ENCODE measurements at places on chromosomes 16 and 17.

DNA sequence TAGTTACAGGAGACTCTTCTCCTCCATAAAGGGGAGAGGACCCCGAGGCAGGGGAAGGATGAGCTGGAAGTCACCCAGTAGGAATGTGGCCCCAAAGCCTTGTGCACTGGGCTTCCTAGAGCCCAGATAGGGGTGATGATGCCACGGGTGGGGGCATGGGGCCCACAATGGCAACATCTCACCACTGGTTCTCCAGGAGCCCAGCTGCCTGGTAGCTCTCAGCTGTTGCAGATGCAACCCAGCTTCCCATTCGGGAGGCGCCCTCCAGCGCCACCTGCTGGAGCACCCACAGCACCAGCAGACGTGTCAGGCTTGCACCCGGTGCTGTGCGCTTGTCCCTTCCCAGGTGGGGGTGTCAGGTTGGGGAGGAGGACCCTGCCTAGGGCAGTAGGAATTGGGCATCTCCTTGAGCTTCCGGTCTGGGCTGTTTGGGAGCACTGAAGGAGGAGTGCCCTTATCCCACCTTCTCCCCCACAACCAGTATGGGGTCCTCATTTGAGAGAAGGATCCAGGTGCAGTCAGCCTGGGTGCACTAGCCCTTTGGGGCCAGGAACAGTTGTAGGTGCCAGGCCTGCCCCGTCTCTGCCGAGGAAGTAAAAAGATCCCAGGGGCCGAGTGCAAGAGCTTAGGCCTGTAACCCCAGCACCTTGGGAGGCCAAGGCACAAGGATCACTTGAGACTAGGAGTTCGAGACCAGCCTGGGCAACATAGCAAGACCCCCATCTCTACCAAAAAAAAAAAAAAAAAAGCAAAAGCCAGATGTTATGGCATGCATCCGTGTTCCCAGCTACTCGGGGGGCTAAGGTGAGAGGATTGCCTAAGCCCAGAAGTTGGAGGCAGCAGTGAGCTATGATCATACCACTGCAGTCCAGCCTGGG, 14.4 kb downstream of the CDIPT start:
- peak; percentile 61 for DNase-seq

GRCh38 chr16:15829460-15829859, 27.4 kb downstream of the MYH11 start:
- no peak for DNase-seq

DNA sequence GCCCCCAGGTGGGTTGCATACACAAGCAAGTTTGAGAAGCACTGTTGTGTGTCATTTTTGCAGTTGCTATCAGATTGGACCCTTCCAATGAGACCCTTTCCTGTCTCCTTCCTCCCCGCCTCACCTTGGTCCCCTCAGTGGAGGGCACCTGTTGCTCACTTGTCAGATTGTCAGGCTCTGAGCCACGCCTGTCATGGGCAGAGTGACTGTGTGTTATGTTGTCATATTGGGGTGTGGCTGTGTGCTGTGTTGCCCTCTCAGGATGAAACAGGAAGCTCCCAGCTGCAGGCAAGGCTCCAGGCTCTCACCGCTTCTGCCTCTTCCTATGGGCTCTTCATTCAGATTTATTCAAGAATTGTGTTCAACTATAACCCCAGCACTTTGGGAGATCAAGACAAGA, 302.9 kb downstream of the CPPED1 start:
- DNase-seq: no peak

GRCh38 chr17:73476890-73477350, 165.1 kb upstream of the CDC42EP4 start:
- no peak for DNase-seq

GRCh38 chr16:88333848-88334777, 48.6 kb upstream of the ZNF469 start:
- DNase-seq: no peak

GRCh38 chr17:75633486-75634375, 497 bp downstream of the SMIM5 start:
- DNase-seq: peak; percentile 85

GRCh38 chr17:42438600-42439567, 15.8 kb upstream of the CAVIN1 start:
- no peak for DNase-seq

DNA sequence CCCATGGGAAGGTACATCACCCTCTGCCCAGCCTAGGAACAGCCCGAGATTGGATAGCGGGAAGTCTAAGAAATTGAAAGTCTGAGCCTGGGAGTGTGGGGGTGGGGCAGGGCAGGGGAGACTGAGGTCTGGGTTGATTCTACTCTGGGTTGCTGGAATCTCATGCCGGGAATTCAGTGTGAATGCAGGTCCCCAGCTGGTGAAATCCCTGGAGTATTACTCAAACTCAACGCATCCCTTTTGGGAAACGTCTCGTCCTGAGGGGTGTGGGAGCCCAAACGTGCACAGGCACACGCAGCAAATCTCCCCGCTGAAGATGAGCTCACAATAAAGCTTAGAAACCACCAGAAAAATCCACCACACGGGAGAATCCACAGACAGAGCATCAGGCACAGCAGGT, 55.4 kb downstream of the SOCS1 start:
- no peak for DNase-seq

GRCh38 chr16:53611179-53611696, 92.4 kb downstream of the RPGRIP1L start:
- no peak for DNase-seq

DNA sequence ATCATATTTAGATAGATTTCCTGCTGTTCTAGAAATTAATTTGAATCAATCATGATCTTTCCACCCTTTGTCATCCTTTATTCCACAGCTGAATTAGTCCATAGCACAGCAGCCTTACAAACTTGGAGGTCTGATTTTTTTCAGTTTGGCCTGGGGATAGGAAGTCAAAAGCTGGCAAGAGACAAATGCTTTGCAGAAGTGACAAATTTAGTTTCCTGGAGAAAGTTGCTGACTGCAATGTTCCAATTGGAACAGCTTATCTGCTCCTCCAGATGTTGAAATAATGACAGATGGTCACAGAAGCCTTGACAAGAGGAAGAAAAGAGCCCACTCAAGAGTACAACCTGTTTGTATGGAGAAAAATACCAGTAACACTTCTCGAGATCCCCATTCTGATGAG, 1276.1 kb upstream of the CDH8 start:
- no peak for DNase-seq

DNA sequence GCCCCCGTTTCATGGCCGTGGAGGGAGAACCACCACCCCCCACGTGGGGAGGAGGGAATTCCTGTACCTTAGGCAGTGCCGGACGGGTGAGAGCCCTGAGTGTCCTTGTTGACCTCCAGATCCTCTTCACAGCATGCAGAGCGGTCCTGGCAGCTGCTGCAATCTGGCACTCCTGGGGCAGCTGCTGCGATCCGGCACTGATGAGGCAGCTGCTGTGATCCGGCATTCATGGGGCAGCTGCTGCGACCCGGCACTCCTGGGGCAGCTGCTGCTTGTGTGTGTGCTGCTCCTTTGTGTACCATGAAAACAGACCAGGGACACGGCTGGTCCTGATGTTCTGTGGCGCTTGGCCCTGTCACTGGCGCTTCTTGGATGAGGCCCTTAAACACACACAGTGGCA, 12.8 kb downstream of the ZNF778 start:
- peak; percentile 94 for DNase-seq

GRCh38 chr17:73785958-73786743, 141.9 kb upstream of the SDK2 start:
- DNase-seq: no peak

DNA sequence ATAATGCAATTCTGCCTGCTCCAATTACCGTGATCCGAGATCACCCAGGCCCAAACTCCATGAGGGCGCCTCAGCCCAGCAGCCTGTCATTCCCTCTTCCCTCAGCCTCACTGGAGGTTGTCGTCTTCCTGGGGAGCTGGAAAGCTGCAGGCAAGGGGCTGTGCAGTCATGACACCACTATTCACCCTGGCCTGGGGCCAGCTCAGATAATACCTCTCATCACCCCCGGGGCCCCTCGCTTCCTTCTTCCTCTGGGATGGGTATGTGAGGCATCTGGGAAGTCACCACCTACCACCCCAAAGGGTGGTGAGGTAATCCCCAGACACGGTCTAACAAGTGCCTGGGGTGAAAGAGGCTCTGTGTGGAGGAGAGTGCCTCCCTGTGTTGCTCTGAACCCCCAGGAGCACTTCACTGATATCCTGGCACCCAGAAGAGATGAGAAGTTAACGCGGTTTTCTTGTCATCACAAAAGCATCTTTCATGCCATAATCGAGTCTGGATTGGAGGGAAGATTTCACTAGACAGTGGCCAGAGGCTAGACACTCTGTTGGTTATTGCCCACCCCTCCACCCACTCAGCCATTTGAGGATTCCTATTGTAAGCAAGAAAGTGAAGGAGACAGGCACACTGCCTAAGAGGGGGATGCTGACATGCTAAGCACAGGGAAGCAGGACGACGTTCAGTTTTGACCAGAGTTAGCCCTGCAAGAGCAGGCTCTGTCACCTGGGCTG, 18.4 kb downstream of the CFAP20 start:
- no peak for DNase-seq

DNA sequence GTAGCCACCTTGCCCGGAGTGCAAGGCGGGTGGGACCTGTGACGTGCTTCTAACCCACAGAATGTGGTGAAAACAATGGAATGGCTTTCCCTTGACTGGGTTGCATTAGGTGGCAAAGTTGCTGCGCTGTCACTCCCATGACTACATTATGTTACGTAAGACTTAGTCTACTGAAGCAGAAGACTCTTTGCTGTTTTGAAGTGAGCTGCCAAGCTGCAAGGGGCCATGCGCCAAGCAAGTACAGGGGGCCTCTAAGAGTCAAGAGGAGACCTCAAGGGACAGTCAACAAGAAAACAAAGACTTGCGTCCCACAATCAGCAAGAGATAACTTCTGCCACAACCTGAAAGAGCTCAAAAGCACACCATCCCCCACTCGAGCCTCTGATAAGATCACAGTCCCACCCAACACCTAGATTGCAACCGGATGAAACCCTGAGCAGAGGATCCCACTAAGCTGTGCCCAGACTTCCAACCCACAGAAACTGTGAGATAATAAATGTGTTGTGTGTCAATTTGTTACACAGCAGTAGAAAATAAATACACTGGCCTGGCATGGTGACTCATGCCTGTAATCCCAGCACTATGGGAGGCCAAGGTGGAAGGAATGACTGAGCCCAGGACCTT, 16.5 kb downstream of the ANKRD11 start:
- no peak for DNase-seq

DNA sequence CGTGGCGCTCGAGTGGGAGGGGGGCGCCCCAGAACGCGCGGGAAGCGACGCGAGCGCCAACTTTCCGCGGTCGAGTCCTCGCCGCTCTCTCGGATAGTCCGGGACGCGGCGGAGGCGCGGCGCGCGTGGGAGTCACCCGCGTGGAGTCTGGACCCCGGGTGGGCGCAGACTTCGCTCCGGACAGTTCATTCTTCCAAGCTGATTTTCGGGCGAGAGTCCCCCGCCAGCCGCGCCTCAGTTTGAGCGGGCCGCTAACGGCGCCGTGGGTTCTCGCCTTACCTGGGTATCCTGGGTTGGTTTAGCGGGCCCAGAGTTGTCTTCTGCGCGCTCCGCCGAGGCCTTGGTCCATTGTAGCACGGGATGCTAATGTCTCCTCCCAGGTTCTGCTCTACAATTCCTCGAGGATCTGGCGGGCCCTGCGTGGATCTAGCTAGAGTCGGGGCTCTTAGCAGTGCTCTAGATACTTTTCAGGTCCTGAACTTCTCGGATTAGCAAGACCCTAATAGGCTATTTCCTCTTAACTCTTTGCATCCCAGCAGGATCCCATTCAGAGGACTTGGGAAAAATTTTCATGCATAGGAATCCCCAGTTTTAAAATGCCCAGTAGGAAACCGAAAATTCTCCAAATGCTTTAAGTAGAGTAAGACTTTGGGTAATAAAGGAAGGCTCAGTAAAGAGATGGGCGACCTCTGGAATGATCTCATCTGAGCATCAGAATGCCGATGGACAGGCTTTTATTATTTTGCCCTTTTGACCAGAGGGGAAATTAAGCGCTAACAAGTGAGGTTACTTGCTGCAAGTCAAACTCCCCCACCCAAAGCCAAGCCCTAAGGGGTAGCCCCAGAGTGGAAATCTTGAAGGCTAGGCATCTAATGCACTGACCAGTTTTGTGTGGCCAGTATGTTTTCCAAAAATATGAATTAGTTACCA, 537 bp upstream of the GJC1 start:
- DNase-seq: no peak

GRCh38 chr17:40203131-40203530, 16.0 kb upstream of the WIPF2 start:
- DNase-seq: no peak

DNA sequence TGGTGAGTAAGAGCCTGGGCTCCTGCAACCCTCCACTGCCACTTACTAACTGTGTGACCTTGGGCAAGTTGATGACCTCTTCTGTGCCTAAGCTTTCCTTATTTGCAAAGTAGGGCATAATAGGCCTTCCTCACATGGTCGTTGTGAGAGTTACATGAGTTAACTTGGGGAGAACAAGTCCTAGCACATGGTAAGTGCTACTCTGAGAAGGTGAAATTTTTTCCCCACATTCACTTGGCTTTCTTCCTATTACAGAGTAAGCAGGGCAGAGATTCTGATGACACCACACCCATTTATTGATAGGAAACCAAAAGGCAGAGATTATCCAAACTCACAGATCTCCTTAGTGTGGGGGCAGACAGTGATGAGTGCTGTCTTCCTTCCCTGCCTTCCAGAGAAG, 1.6 kb downstream of the KCNH4 start:
- no peak for DNase-seq

DNA sequence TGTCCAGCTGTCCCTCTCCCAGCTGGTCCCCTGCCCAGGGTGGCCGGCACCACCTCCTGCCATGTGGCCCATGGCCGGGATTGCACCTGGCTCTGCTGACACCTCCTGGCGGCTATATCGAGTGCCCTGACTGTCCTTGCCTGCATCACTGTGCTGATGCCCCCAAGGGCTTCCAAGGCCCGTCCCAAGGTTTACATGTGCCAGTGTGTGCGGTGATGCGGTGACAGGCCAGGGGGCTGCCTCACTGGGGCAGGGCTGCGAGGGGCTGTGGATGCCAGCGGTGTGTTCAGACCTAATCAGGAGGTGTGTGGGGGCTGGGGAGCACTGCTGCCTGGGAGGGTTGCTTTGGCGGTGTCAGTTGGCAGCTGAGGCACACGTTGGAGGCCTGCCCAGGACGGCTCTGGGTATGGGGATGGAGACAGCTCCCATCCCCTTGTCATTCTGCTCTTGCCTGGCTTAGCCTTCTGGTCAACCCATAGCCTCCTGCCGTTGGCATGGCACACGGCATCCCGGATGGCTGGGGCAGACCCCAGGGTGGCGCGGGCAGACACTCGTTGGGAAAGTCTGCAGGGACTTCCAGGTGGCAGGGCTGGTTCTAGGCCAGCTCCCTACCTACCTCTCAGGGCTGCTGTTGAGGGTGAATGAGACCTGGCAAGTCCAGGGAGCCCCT, 5.5 kb downstream of the MAP2K3 start:
- DNase-seq: peak; percentile 44
